ENCODE measurements at places on chromosomes 3 and 15.
A peak's percentile ranks its signal among the peaks of the same experiment; 100 is the strongest.

DNA sequence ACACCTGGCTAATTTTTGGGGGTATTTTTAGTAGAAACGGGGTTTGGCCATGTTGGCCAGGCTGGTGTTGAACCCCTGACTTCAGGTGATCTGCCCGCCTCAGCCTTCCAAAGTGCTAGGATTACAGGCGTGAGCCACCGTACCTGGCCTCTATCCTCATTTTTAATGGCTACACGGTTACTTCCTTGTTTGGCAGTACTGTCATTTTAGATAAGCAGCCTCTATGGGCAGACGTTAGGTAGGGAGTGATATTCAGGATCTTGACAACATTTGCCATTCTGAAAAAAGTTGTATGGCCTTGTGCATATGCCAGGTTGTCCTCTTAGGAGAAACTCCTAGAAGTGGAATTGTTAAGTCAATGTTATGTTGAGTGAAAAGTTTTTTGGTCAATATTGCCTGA is 141.7 kb downstream of the ITPR1 start:
- no peak for DNase-seq

DNA sequence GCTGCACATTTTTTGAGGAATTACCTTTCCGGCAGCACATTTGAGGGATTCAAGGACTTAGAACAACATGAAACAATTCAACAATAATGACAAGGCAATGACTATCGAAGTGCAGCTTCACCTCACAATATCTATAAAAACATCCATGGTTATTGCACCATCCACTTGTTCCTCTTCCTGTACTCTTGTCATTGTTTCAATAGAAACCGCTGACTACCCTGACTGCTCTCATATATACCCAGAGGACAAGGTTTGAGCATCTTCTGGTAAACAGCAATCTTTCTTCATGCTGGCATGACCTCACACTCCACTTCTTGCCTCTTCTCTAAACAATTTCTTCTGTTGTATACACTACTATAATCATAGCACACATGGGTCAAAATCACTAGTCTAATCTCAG is 864.9 kb downstream of the FHIT start:
- DNase-seq, result no peak

DNA sequence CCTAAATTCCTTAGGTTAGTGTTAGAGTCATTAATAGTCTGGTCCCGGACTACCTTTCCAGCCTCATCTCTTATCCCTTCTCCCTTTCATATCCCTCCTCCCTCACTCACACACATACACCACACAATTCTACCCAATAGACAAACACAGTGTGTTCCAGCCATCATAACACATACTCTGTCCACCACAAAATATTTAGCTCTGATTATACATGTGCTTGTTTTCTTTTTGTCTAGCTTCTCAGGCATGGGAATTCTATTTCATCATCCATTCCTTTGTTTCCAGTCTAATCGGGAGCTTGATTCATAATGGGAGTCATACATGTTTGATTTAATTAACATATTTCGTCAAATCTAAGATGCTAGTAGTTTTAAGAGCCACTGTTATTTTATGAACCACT is 161.8 kb upstream of the BFSP2 start:
- no peak for DNase-seq

GRCh38 chr3:148735597-148735996 is 37.9 kb downstream of the AGTR1 start:
- no peak for DNase-seq

- no peak for DNase-seq
These were observed 248.4 kb downstream of the ISL2 start for GRCh38 chr15:76584868-76585575.

- no peak for DNase-seq
These were observed 267.3 kb downstream of the UACA start for GRCh38 chr15:70495991-70496599.

GRCh38 chr3:85508659-85509058 is 549.9 kb downstream of the CADM2 start:
- DNase-seq, result no peak

DNA sequence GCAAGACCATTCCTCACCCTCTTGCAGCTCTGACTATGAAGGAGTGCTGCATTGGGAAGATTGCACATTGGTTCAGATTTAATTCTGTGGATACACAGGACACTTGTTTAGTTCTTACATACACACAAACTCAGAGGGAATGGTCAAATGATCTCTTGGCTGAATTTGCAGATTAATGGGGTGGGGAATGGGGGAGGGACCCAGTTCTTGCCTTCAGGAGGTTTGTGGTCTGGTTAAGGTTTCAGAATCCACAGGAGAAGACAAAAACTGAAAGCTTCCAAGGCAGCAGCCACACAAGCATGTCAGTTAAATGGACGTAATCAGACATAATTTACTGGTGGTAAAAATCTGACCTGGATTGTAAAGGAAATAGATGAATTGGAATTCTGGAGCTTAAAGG is 257.1 kb upstream of the ROPN1 start:
- DNase-seq, result no peak

DNA sequence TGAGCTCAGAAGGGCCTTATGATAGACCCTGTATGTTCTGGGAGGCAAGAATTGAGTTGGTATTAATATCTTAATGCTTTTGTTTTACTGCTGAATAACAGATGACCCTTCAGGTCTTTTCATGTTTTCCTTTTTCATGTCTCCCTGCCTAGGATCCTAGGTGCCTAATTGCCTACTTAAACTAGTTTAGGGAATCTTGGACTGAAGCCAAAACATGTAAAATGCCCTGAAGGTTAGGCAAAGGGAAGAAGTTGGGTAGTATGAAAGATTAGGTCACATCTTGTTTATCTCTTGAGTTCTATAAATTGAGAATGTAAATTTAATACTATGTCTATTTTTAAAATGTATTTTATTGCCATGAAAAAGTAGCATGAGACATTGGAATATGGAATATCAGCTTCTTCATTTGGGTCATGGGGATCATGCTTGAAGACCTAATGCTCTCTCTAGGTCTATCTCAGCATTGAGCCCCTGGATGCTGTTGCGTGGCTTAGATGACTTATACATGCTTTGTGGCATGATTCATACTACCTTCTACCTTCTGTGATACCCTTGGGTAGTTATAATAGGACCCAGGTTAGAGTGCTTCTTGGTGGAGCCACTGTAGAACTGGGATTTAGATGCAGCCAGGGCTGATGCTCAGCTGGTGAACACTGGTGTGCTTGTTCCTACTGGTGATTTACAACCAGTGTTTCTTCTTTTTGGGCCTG is 26.4 kb downstream of the RBM6 start:
- DNase-seq, result no peak

DNA sequence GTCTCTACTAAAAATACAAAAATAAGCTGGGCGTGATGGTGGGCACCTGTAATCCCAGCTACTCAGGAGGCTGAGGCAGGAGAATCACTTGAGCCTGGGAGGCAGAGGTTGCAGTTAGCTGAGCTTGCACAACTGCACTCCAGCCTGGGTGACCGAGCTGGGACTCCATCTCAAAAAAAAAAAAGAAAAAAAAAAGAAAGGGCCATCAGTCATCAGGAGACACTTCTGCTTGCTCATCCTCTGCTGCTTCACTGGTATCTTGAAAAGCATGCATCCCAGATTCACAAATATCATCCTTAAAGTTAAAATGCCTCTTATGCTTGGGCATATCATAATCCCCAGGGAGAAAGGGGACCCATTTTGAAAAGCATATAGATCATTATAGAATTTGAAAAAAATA is 176.6 kb upstream of the NR2F2 start:
- DNase-seq, result no peak

GRCh38 chr3:127217596-127218453 is 24.9 kb downstream of the PRR23E start:
- DNase-seq, result no peak

GRCh38 chr3:119359476-119360326 is 65.5 kb downstream of the ARHGAP31 start:
- no peak for DNase-seq

DNA sequence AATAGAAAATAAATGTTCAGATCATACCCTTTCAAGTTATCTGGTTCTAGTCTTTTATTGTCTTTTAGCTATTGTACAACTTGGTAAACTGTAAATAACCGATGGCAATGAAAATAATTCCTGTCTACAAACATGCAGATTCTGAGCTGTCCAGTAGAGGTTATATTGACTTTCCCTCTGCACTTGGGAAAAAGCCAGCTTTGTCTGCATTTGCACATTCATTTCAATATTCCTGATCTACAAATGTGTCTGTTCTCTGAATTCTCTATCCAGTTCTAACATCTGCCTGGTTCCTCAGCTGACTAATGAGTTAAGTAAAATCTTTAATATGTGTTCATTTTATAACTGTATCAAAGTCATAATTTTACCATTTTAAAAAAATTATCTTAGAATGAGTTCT is 408.5 kb downstream of the ERC2 start:
- DNase-seq, result no peak

DNA sequence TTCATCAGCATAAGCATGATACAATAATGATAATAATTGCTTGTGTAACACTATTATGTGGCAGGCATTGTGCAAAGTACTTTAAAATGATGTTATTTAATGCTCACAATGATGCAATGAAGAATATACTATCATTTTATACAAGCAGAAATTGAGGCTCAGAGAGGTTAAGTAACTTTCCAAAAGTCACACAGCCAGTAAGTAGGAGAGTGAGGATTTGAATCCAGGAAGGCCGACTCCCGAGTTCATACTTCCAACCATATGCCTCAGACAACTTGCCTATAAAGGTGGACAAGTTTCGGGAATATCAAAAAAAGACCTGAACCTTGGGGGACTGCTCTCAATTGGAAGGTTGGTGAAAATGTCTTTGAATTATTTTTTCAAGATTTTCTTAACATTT is 19.9 kb downstream of the RARB start:
- no peak for DNase-seq

DNA sequence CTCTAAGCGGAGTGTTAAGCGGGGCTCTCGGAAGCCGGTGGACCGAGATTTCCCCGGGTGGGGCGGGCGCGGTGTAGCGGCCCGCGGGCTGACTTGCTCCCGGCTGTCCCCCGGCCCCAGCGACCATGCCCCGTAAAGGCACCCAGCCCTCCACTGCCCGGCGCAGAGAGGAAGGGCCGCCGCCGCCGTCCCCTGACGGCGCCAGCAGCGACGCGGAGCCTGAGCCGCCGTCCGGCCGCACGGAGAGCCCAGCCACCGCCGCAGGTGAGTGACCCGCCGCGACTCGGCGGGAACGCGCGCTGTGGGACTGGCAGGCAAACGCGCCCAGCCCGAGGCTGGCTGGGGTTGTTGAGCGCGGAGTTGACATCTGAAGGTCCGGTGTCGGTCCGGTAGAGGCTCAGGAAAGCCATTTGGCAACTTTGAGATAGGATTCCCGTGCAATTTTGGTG is 1.3 kb downstream of the SMC4 start:
- peak; percentile 81 for DNase-seq

- no peak for DNase-seq
These were observed 24.2 kb downstream of the CMC1 start for GRCh38 chr3:28265641-28266040.

DNA sequence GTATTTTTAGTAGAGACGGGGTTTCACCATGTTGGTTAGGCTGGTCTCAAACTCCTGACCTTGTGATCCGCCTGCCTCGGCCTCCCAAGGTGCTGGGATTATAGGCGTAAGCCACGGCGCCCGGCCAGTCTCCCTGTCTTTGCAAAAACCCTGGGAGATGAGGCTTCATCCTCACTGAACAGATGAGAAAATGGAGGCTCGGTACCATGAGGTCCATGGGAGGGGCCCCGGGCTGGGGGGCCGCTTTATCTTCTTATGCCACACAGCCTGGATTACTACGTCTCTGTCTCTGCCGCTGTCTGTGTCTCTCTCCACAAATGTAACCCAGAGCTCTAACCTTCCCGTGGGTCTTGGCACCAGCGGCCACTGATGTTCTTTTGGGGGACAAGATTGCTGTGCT is 39.1 kb downstream of the ABTB1 start:
- DNase-seq, result no peak

DNA sequence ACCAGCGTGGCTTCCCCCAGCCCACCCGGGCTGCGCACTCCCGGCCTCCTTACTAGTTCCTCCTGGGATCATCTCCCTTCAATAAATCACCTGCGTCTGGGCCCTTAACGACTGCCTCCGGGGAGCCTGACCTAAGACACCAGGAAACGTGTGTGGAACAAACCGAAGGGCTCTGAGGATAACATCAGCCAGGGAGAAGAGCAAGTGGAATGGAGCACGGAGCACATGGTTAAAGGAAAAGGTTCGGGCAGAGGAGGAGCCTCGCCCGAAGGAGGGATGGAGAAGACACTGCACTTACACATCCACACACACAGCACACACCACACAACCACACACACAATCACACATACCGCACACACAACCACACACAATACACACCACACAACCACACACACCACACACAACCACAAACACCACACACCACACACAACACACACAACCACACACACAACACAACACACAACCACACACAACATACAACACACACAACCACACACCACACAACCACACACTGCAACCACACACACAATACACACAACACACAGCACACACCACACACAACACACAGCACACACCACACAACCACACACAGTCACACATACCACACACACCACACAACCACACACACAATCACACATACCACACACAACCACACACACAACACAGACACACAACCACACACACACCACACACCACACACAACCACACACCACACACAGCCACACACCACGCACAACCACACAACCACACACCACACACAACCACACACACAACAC is 24.7 kb downstream of the CPN2 start:
- peak; percentile 64 for DNase-seq

DNA sequence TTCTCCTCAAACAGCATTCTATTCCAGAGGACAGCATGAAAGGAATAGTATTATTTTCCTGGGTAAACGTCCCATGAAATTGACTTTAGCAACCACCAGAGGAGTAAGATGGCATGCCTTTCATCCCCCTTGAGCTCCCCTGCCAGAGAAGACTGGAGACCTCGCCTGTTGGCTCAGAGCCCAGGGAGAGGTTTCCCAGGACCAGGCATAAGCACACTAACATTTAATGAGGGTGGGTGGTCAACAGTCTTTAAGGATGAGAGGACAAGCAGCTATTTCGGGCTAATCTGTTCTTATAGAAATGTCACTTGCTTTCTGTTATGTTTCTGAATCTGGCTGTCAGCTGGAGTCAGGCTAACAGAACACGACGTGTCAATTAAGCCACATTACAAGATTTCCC is 390.5 kb downstream of the GABRG3 start:
- no peak for DNase-seq

DNA sequence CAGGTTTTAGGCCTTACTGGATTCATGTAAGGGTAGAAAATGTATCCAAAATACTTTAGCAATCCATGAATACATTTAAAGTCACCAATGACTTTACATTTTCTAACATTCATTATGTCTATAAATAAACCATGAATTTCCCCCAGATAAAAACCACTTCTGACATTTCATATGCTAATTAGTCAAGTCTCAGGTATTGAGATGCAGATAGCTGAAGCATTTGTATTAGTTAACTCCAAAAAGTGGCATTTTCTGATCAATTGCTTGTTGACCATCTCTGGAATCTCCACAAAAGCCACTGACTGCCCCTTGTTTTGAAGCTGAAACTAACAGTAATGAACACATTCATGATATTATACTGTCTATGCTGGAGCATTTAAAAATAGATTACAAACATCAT is 68.4 kb upstream of the RAP2B start:
- DNase-seq, result no peak
